ENCODE measurements at places on chromosomes 3 and 15. TPM values are rescaled to one million over a fixed set of nuclear protein-coding genes. Genes with fewer than 3 reads are reported as not detected.

The RBM6 gene
- total RNA-seq, result 38.2 TPM

The FRMD5 gene
- total RNA-seq, result 7.0 TPM

The KNG1 gene
- not detected for total RNA-seq

The RTP1 gene
- not detected for total RNA-seq

The ISG20 gene
- 4.8 TPM for total RNA-seq

The CPNE4 gene
- total RNA-seq, result not detected

The GPR160 gene
- total RNA-seq, result 0.29 TPM

The MME gene
- 422 TPM for total RNA-seq
